ENCODE measurements at places on chromosomes 4 and X. TPM values are rescaled to one million over a fixed set of nuclear protein-coding genes. Genes with fewer than 3 reads are reported as not detected.

The CFP gene
- total RNA-seq: 29.0 TPM

The ERAS gene
- total RNA-seq: not detected

The IGFBP7 gene
- total RNA-seq: not detected

The CYTL1 gene
- total RNA-seq: not detected

The FOXR2 gene
- not detected for total RNA-seq

The SNCA gene
- total RNA-seq: 1.4 TPM

The RBM10 gene
- 51.2 TPM for total RNA-seq

The ELF4 gene
- total RNA-seq: 29.8 TPM

The GPR119 gene
- total RNA-seq: not detected

The STATH gene
- not detected for total RNA-seq

The MTNR1A gene
- not detected for total RNA-seq
